ENCODE measurements at places on chromosomes 4 and X.

DNA sequence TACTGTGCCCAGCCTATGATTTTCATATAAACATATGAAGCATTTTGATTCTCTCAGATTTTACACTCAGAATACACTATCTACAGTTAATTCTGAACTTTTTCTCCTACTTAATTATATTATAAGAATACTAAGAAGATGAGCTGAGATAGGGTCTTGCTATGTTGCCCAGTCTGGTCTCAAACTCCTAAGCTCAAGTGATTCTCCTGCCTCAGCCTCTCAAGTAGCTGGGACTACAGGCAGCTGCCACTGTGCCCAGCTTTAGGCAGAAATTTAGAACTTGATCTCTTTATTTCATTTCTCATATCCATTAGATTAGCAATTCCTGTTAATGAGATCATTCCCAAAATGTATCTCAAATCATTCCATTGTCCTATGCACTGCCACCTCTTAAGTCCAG lies 4.7 kb upstream of the LARP1B start:
- DNase-seq: no peak

DNA sequence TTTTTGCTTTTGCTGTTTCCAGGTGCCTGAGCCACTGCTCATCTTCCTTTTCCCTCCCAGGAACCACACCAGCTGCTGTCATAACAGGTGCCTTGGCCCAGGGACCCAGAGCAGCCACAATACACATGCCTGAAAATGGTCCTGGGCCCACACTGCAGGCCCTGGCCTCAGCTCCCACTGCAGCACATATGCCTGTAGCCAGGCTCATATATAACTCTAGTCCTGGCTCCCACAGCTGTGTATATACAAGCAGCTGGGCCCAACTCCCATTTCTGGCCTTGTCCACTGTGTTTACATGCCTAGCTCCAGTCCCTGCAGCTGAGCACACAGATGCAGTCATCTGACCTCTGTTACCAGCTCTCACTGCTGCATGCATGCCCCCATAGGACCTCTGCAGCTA lies 930.5 kb downstream of the ADGRL3 start:
- DNase-seq: no peak

- DNase-seq: peak; percentile 18
Observed at GRCh38 chr4:17468619-17469221, 43.2 kb downstream of the QDPR start.

DNA sequence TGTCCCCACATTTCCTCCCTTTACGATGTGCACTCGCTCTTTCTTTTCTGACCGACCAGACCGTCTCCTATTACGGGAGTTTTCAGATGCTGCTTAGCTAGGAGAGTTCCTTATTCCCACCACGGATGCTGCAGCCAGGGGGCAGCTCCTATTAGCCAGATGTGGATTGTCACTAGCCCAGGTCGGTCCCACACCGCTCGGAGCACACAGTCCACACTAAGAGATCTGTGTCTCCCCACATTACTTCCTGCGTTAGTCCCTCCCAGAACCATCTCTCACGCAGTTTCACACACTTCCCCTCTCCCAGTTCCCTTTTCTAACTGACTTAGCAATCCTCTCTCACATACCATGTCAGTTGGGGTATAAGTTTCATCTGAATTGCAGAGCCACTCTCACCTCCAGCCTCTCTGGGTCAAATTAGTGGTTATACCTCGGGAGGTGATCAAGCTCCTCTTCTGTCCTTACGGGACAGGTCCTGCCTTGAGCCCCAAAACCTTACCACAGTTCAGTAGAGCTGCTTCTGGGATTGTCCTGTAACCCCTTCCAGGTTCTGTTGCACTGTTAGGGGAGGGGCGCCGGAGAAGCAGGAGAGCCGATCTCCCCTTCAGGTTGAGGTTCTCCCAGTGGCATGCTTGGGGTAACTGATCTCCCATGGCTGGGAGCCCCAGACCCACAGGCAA lies 28.2 kb downstream of the SULT1E1 start:
- no peak for DNase-seq

GRCh38 chr4:123455360-123455759 lies 58.8 kb downstream of the SPRY1 start:
- DNase-seq: no peak

- DNase-seq: peak; percentile 61
Observed at GRCh38 chrX:27186671-27187070, 276.5 kb downstream of the PPP4R3C start.

DNA sequence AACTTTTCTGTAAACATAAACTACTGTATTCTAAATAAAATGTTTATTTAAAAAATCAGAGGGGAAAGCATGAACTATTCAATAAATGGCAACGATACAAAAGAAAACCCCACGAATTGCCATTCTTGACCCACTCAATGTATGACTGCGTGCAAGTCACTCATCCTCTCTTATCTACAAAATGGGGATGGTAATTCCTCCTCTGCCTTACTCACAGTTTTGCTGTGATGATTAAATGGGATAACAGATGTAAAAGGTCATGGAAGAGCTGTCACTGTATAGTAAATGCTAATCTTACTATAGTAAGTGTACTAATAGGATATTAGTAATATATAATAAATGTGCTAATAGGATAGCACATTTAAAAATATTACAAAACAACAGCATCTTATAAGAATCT lies 173.4 kb downstream of the SCFD2 start:
- DNase-seq: no peak

DNA sequence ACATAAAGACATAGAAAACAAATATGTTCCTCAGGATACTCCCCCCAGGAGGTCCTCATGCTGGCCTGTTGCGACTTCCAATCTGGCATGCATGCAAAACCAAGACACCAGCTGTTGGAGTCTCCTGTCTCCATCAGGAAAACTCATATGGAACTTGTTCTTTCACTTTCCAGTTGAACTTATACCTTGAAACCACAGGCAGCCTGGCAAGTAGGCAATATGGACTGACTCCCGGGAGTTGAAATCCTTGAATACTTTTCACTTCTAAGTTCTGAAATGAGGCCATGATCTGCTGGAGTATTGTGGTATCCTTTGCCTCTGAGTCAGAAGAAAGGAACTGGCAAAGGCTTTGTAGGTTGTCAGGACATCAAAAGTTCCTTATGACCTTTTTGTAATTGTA lies 444.2 kb downstream of the IDS start:
- no peak for DNase-seq

- no peak for DNase-seq
Observed at GRCh38 chrX:136692271-136692670, 44.3 kb downstream of the CD40LG start.

- no peak for DNase-seq
Observed at GRCh38 chrX:68175562-68175961, 257.7 kb downstream of the OPHN1 start.

DNA sequence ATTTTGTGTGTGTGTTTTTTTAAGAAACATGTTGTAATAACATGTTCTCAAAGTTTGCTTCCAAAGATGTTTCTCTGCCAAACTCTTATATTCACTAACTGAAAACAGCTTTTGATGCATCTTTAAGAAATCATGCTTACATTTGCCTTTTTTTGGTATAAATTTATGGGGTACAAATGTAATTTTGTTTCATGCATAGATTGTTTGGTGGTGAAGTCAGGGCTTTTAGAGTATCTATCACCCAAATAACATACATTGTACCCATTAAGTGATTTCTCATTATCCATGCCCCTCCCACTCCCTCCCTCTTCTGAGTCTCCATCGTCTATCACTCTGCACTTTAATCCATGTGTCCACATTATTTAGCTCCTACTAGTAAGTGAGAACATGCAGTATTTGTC lies 30.8 kb downstream of the SPINK2 start:
- no peak for DNase-seq

GRCh38 chrX:9888953-9889470 lies 78.1 kb upstream of the CLDN34 start:
- DNase-seq: no peak

GRCh38 chr4:77052352-77052751 lies 23.4 kb downstream of the CCNI start:
- DNase-seq: peak; percentile 19

GRCh38 chr4:148831945-148832344 lies 389.7 kb upstream of the NR3C2 start:
- DNase-seq: no peak

- no peak for DNase-seq
Observed at GRCh38 chr4:2281575-2282343, 19.9 kb upstream of the MXD4 start.

DNA sequence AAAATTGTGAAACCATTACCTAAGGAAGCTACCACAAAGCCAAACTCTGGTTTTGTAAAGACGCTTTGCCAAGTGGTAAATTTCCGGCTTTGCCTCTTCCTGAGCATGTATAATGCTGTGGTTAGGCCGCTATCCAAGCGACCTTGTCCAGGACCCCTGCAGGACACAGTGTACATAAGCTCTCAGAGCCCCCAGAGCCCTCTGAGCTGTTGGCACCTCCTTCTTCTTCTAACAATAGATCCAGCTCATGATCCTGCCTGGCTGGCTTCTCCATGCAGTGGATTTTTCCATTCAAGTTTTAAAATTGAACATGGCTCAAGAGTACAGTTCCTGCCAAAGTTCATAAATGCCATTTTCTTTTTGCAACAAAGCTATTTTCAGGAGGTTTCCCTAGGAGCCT lies 326.7 kb downstream of the MAPK10 start:
- no peak for DNase-seq

GRCh38 chr4:96521046-96521536 lies 681.2 kb downstream of the PDHA2 start:
- DNase-seq: no peak

DNA sequence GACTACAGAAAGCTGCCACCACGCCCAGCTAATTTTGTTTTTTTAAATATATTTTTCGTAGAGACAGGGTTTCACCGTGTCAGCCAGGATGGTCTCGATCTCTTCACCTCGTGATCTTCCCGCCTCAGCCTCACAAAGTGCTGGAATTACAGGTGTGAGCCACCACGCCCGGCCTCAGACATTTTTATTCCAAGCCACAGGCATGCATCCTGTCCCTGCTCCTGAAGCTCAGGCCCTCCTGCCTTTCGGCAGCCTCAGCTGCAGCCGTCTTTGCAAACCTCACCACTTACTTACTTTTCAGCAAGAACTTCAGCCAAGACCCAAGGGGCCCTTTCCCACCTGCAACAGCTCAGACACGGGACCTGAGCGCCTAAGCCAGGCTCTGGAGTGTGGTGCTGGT lies 26.0 kb downstream of the FAM53A start:
- DNase-seq: no peak

- DNase-seq: no peak
Observed at GRCh38 chr4:132396636-132397035, 752.5 kb upstream of the PCDH10 start.

Data from NCI-H524 (cell line).